Glomerular endothelial cell (primary cell): ENCODE measurements at places on chromosomes 2 and 18. TPM values are rescaled to one million over a fixed set of nuclear protein-coding genes. Genes with fewer than 3 reads are reported as not detected.
A peak's percentile ranks its signal among the peaks of the same experiment; 100 is the strongest.

- DNase-seq: no peak
Observed at GRCh38 chr18:33239298-33239697, 201.2 kb downstream of the CCDC178 start.

GRCh38 chr18:41145516-41145915 lies 809.5 kb upstream of the PIK3C3 start:
- DNase-seq: no peak

- DNase-seq: no peak
Observed at GRCh38 chr2:39123436-39123999, 2.7 kb upstream of the SOS1 start.

GRCh38 chr2:106098081-106098480 lies 96.0 kb downstream of the UXS1 start:
- DNase-seq: no peak

The ACVR1C gene
- 0.06 and 0.15 TPM in 2 replicates for total RNA-seq

The MTERF4 gene
- total RNA-seq: 26.1 and 28.2 TPM in 2 replicates

DNA sequence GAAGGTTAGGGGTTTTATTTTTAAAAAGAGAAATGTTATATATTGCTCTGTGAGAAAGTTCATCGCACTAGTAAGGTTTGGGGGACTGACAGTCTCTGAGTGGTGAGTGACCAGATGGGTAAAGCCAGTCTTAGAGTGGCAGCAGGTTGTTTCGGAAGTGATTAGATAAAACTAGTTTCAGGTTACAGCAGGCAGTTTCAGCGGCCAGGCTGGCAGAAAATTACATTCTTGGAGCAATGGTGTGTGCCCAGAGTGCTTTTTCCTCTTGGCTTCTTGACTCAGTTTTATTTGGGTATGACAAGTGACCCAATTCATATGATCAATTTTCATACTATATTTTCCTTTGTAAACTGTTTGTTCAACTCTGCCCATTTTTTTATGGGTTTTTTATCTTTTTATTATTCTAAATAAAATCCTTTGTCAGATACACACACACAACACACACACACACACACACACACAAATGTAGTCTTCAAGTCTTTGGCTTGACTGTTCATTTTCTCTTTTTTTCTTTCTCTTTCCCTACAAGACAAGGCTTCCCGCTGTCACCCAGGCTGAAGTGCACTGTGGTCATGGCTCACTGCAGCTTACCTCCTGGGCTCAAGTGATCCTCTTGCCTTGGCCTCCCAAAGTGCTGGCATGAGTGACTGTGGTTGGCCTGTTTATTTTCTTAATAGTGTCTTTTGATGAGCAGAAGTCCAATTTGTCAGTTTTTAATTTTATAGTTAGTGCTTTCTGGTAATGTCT lies 30.9 kb downstream of the RALBP1 start:
- no peak for DNase-seq

DNA sequence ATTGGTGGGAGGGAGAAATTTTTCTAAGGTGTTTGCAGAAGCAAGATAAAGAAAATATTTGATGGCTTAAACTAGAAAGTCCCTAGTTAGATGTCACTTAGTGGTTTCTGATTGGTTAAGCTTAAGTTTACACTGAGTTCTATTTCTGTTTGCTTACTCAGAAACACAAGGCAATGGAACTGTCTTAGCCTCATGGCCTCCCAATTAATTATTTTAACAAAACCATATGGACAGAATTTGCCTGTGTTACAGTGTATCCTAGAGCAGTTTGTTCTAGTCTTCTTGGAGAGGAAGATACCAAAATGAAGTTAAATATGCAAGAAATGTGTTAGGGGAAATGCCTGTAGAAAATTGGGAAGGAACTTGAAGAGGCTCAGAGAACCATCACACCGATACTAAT lies 4.6 kb upstream of the IMPACT start:
- no peak for DNase-seq

- peak; percentile 93 for DNase-seq
Observed at GRCh38 chr2:98757904-98758421, 27.0 kb upstream of the MGAT4A start.

The CHAC2 gene
- 3.8 and 5.2 TPM in 2 replicates for total RNA-seq

DNA sequence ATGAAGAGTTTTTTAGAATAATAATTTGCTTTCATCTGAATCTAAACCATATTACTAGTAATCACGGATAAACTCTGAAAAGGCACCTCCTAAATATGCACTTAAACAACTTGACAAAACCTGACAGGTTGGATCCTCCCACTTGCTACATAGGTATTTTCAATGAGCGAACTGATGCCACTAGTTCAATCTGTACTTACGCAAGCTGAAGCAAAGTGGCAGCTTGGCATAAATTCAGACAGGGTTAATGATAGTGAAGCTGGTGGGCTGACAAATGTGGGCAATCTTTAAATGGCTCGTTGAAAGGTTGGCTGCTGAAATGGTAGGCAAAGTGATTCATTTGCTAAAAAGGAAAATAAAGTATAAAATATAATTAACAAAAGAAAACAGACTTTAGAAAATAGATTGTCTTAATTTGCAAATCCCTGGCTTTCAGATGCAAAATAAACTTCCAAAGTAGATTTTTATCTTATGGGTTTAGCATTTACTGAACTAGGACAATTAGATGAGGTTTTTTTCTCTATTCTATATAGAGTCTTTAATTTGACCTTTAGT lies 1713.5 kb upstream of the SLC39A10 start:
- DNase-seq: no peak

GRCh38 chr18:62690236-62690815 lies 25.0 kb upstream of the PHLPP1 start:
- no peak for DNase-seq

DNA sequence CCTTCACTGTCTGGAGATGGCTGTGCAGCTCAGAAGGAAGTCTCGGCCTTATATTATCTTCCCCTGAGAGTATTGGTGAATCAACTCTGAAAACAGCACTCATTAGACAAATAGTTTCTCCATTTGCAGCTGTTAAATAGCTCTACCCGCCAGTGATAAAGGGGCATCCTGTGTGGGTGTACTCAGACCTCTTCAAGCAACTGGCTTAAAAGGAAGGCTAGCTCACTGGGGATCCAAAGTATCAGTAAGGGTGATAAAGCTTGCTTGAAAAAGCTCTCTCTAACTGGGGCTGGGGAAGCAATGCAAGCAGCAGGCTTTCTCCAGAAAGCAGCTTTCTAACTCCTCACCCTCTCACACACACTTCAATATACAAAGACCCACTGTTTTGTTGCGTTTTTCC lies 64.9 kb upstream of the PSMD14 start:
- DNase-seq: no peak

GRCh38 chr2:201471732-201472393 lies 20.3 kb downstream of the STRADB start:
- DNase-seq: no peak

The SLC8A1 gene
- total RNA-seq: 1.2 and 3.2 TPM in 2 replicates

DNA sequence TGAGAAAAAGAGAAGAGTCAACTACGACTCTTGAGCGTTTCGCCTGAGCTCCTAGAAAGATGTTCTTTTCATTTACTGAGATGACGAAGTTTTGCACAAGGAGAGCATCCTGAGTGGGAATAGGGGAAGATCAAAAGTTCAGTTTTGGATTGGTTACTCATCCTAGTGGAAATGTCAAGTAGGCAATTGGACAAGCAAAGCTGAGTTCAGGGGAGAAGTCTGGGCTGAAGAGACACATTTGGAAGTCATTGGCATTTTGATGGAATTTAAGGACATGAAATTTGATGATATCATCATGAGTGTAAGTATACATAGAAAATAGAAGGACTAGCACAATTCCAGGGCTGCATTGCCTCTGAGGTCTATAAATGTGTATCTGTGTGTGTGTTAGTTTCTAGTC lies 416.6 kb downstream of the RAD51AP2 start:
- DNase-seq: no peak

- no peak for DNase-seq
Observed at GRCh38 chr2:168686452-168687191, 115.8 kb upstream of the NOSTRIN start.

DNA sequence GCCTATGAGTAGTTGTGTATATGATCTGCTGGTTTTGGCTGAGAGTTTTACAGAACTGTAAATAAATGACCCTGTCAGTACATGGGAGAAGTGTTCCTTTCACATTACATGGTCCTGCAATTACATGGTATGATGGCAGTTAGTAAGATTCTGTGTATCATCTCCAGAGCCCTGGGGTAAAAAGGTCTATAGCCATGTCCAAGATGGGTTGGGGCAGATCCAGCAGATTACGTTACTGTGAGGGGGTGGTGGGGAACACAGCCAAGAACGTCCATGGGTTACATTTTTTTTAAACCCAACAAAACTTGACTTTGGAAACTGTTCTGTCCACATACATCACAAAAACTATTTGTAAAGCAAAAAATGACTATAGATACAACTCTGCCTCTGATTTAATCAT lies 64.2 kb upstream of the LMAN1 start:
- DNase-seq: no peak

DNA sequence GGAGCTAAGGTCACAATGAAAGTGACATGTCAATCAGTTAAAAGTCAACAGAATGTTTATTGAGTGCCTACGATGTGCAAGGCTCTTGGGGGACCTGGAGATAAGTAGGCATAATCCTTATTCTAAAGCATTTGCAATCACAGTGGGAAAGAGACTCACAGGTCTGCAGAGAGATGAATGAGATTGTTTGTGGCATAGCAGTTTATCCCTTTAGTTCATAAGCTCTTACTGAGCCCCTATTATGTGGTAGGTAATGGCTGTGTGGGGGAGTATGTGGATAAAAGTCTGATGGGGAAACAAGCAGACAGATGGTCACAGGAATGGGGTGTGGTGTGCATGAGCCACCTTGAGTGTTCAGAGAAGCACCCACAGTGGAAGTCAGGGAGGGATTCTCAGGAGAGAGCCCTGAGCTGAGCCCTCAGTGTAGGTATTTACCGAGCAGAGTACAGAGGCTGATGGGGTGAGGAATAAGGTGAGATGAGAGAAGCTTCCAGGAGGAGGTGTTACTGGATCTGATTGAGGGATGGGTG lies 48.1 kb downstream of the EMILIN2 start:
- no peak for DNase-seq

DNA sequence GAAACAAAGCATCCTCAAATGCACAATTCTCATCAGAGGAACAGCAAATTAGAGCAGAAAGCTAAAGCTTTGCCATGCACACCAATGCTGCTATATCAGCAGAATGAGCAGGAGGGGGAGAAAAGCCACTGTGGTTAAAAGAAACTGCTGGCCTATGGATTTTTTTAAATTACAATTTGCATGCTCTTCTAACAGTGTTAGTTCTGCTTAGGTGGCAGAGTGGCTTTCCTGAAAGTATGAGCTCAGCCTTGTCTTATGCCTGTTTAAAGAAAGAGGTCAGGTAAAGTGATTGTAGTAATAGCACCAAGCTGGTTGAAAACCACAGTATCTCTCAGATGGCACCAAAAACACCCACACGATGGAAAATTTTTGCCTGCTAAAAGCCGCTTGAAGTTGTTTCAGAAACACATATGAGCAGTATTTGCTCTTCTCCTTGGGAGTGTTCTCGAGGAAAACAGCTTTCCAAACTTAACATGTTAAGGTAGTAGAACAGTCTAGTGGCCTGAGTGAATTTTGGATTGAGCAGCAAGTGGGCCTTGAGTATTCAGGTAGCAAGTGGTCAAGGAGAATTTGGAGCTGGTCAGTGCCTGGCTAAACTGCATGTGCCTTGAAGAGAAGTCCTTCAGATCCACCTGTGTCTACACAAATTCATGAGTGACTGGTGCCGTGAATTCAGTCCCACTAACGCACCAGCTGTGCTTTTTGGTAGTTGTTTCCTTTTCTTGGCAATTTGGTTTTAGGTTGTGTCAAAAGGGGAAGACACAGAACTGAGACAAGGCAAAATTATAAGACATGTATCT lies 19.6 kb upstream of the NDUFV2 start:
- DNase-seq: no peak

- DNase-seq: no peak
Observed at GRCh38 chr18:41798879-41799278, 156.2 kb upstream of the PIK3C3 start.

DNA sequence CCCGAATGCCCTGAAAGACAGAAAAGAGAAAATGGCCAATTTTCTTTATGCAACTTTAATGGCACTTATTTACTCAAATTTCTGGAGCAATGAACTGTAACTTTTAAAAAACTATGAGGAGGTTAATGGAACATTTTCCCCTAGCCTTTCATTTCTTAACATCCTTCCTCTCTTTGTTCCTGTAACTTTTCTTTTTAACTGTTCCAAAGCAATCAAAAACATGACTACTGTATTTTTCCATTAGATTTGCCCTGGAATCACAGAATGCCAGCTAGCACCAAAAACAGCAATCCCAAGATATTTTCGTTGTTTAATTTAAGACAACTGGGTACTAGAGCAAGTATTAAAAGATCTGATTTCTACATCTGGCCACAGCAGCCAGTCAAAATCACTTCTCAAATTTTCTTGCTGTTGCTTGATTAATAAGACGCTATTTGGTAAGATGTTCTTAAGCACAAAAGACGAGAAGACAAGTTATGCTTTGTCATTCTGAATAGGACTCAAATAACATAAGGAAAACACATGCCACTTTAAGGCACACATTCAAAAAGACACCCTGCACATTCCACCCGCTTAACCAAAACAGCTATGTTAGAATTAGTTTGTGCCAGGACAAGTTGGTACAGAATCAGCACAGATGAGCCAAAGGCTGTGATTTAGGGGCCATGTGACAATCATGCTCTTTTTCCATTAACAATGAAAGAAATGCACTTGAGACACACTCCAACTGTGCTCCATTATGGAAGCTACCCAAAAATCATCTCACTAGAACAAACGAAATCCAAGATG lies 3.6 kb downstream of the STARD7 start:
- DNase-seq: no peak

- DNase-seq: no peak
Observed at GRCh38 chr2:216717491-216717901, 22.1 kb upstream of the IGFBP5 start.

DNA sequence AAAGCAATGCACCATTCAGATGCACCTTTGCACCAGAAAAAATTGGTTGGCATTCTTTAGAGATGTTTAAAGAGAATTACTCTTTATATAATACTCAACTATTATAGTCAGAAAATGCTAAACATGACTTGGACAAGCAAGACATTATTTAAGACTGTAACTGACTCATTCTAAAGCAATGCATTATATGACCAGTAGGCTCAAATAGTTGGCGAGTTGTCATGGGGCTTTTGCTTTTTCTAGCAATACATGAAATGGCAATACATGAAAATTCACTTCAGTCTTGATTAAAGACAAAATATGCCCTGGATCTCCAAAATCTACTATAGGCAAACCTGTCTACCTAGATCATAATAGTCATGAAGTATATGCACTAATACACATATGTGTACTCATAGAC lies 216.9 kb upstream of the VWC2L start:
- no peak for DNase-seq

- DNase-seq: no peak
Observed at GRCh38 chr2:20221555-20221973, 3.4 kb downstream of the SDC1 start.
